T-helper 1 cell (primary cell): ENCODE measurements at places on chromosomes 2 and 18.

GRCh38 chr2:142254031-142254430, 123.2 kb upstream of the LRP1B start:
- DNase-seq: no peak

GRCh38 chr2:45559436-45559835, 51.6 kb downstream of the SRBD1 start:
- DNase-seq: no peak

DNA sequence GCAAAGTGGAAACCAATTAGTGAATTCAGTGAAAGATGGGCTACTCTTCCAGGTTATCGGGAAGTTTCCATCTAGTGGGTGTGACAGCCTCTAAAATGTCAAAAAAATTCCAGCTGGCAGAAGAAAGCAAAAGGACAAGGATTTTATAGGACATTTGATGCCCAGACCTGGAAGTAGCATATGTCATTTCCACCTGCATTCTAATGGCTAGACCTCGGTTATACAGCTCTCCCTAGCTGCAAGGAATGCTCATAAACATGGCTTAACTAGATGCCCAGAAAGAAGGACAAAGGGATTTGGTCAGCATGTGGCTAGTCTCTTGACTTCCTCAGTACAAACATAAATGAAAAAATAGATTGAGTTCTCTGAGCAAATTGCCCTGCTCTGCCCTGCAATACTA, 215.4 kb downstream of the NYAP2 start:
- no peak for DNase-seq

- no peak for DNase-seq
Measured at GRCh38 chr2:134406311-134406710, 152.4 kb downstream of the MGAT5 start.

GRCh38 chr2:95317665-95318425, 20.7 kb downstream of the KCNIP3 start:
- no peak for DNase-seq

DNA sequence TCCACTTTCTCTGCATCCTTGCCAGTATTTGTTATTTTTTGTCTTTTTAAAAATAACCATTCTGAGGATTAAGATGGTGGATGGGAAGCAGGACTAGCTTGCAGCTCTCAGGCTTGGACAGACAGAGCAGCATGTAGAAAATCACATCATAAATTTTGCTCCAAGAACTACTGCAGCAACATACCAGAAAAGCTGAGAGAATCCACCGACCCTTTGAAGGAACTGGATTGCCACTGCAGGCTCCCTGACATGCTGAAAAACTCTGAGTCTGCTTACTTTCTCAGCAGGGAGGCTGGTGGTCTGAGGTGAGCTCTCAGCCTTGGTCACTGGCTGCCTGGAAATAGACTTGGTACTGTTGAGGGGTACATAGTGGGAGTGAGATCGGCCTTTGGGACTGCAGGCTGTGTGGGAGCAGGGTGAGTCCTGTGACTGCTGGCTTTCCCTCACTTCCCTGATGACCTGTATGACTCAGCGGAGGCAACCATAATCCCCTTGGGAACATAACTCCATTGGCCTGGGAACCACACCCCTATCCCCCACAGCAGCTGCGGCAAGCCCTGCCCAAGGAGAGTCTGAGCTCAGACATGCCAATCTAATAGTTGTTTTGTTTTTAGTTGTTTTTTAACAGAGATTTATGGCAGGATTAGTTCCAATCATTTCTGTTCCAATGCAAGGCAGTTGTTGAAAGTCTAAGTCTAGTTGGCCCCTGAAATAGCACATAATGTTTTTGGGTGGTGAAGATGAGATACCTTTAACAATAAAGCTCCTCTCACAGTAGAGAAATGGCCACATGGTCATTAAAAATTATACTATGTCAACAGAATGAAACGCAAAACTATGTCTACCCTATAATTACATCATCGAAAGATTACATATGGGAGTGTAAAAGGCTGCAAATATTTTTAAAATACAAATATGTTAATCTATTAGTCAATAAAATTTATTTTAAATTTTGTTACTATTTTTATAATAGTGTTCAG, 414.2 kb upstream of the CHAC2 start:
- DNase-seq: no peak

- DNase-seq: no peak
Measured at GRCh38 chr2:179773986-179774385, 87.4 kb downstream of the ZNF385B start.

GRCh38 chr18:8050616-8051329, 483.7 kb downstream of the PTPRM start:
- DNase-seq: no peak

DNA sequence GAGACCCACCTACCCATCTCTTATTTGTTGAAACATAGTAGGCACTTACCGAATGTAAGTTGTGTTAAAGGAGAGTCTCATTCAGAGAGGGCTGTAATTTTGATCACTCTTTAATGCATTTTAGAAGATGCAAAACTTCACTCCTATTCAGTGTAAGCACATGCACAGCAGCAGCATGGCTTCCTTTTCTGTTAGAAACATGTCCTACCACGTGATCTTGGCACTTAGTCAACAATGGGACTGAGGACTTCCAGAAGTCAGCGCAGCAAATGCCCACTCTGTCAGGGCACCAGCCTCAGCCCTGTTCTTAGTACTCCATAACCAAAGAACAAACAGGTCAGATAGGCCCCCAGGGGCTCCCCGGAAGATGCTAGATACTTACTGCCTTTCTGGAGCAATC, 456.5 kb downstream of the METTL4 start:
- DNase-seq: no peak

- no peak for DNase-seq
Measured at GRCh38 chr2:26455037-26455669, 22.8 kb downstream of the OTOF start.

- DNase-seq: no peak
Measured at GRCh38 chr2:132538331-132538855, 121.8 kb downstream of the GPR39 start.

- DNase-seq: no peak
Measured at GRCh38 chr2:66305718-66306117, 129.2 kb upstream of the MEIS1 start.

DNA sequence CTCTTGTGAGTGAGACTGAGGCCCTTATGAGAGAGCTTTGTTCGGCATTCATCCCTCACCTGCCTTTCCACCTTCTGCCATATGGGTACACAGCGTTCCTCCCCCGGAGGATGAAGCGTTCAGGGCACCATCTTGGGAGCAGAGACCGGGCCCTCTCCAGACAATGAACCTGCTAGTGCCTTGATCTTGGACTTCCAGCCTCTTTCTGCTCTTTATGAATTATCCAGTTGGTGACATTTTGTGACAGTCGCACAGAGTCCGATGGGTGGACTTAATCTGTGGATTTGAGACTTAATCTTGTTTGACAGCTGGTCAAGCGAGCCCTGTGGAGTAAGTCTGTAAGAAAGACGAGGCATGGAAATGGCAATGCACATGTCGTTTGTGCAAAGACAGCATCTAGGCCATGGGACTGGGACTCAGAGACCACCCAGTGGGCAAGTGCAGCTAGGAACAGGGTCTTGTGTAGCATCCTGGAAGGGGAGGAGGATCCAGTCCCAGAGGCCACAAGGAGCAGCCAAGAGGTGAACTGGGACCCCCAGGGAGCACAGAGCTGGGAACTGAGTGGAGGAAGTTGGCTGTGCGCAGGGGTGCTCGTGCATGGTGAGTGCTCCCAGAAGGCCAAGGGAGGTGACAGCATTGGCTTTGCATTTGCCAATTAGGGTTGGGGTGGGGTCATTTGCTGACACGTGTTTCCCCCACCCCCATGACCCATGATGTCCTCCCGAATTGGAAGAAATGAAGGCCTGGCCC, 69.5 kb upstream of the HDAC4 start:
- DNase-seq: no peak

- DNase-seq: no peak
Measured at GRCh38 chr2:232319803-232320442, 58.6 kb upstream of the ALPP start.

- no peak for DNase-seq
Measured at GRCh38 chr2:233538741-233539140, 27.8 kb downstream of the USP40 start.

- DNase-seq: no peak
Measured at GRCh38 chr2:67877301-67877700, 185.5 kb downstream of the C1D start.

GRCh38 chr2:47209622-47210021, 54.5 kb upstream of the STPG4 start:
- no peak for DNase-seq

- no peak for DNase-seq
Measured at GRCh38 chr2:2686222-2686621, 355.1 kb upstream of the MYT1L start.

DNA sequence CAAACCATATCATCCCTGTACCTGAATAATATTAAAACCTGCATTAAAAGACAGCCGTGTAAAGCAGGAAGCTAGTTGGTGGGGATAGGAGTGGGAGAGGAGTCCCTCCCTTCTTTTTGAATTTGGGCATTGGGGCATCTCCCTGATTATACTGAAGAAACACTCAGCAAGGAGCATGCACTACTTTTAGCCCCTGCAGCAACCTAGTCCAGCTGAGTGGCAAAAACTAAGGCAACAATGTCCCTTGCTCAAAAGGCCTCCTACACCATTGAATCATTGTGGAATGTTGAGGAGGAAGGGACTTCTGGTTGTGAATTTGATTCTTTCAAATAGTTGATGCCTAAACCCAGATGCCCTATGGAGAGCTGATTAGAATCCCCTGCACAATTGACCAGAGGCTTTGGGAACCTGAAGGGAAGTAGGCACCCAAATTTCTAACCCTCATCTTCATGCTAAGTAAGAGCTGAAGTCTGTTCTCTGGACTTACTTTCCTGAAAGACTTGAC, 111.7 kb downstream of the DDX1 start:
- no peak for DNase-seq

DNA sequence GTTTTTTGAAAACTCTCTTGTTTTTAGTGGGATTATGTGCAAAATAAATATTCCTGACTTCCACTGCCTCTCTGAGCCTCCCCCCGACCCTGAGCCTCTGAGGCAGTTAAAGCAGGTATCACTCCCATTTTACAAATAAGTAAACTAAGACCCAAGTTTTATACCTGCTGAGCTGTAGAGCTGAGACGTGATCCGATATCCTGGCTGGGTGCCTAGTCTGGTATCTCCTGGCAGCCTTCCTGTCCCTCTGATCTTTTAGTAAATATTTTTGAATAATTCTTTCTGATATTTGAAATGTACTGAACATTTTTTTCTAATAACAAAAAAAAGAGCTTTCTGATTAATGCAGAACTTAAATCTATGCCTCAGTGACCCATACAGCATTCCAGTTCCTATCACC, 108.3 kb upstream of the NOSTRIN start:
- no peak for DNase-seq

- DNase-seq: peak; percentile 59
Measured at GRCh38 chr18:63131106-63131958, 188.2 kb downstream of the BCL2 start.

DNA sequence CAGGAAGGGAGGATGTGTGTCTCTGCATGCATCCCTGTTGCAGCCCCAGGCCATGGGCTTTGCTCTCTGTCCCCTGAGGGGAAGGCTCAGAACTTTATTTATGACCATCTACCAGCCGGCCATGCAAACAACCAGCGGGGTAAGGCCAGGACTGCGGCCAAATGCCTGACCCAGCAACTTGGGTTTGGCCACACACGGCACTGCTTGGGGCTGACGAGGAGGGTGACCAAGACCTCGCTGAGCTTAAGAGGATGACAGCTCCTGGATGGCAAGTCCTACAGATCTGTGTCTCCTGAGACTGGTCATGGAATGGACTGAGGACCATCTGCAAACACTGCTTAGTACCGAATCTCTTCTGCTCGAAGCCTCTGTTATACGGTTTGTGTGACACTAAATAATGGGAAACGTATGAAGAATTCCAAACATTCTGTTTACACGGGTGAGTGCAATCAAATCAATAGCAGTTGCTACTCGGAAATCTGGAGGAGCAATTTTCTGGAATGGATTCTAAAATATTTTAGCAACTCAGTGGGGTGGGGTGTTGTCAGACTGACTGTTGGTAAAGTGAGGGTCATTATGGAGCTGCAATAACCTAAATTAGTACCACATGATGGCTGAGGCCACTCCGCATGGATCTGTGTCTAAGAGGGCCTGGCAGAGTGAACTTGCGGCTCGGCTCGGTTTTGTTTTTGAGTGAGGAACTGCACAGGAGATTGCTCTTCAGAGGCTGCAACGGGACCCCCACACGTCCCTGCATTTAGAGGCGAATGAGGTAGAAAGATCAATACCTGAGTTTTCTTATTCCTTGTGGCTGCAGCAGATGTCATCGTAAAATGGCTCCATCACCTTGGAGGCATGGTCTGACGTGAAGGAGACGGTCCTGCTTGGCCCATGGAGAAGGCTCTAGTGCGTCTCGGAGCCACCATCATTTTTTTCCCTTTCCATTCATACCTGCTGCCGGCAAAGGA, 26.6 kb downstream of the TMEM18 start:
- no peak for DNase-seq

- no peak for DNase-seq
Measured at GRCh38 chr2:112242384-112242783, 12.5 kb downstream of the ZC3H8 start.

DNA sequence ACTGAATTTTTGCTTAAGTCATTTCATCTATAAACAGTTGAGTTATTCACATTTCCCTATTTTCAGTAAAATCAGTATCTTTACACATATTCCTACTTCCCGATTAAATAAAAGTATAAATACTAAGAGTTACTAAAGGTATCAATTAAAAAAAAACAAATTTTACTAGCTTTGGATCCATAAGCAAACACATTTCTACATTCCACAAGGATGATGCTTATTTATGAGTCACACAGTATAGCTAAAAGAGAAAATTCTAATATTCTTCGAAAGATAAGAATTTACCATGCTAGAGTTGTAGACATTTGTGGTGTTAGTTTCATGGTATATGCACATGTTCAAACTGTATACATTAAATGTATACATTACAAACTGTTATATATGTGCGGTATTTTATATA, 23.7 kb downstream of the PGAP1 start:
- no peak for DNase-seq

DNA sequence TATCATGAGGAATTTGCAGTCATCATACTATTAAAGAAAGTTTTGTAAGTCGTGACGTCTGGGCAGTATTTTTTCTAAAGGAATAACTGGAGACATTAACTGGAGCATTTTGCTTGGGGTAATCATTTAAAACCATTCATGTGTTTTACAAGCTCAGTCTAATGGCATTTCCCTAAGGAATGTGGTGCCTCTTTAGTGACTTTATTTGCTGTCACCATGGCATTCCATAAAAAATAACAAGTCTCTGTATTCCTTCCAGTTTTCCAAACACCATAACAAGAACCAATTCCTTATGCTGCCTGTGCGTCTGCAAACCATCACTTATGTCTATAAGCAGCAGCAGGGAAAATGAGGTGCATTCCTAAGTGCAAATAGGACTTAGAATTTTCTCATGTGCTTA, 82.8 kb downstream of the EPB41L3 start:
- no peak for DNase-seq

DNA sequence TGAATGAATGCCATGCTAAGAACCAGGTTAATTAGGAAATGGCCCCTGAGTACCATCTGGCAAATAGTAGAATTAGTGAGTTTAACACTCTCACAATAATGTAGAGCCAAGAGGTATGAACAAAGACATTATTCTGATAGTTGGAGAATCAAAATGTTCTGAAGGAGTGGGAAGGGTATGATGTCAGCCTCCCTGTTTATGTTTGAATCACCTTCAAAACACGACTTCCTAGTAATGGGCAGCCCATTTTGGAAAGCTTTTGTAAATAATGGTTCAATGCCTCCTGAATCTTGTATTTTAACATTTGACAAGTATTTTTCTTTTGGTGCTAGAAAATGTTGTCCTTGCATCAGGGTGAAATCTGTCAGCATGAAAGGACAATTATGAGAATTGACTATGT, 108.3 kb downstream of the DSEL start:
- DNase-seq: no peak
